ENCODE measurements at places on chromosomes 3 and 15.

DNA sequence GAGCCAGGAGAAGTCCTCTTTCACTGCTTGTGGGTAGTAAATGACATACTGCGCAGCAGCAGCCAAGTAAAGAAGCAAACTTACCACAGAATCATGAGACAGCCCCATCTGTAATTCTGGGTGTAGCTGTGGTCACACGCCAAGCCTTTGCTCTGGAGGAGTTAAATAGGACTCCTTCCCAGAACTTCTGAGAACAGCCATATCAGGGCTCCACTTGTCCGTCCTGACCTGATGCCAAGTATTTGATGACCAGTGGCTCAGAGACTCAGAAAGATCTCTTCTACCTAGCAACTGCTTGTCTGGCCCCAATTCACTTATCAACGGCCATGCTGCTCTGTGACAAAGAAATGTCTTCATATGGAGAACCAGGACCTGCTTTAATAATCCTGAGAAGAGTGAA, 20.6 kb upstream of the GOLIM4 start:
- peak; percentile 92 for DNase-seq

GRCh38 chr3:135218304-135218703, 423.2 kb downstream of the EPHB1 start:
- DNase-seq: no peak

DNA sequence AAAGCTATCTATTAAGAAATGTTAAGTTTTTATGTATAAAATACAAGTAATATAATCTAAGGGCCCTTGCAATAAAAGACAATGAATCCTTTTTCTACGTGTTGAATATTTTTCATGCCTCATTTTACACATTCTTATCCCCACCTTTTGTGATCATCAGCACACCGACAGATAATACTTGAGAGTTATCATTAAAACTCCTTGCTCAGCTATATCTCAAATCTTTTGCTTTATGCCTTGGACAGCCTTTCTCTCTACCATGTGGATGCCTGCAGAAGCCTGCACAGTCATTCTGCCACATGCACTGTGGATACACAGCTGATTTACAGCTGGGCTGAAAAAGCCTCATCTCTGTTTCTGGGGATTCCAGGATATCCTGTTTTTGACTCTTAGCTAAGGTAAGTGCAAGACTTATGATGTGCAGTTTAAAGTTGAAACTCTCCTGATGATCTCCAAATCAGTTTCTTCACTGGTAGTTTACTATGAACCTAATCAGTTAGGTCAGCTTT, 1565.1 kb downstream of the SI start:
- DNase-seq: no peak

GRCh38 chr3:23761440-23761896, 44.3 kb upstream of the UBE2E1 start:
- no peak for DNase-seq

DNA sequence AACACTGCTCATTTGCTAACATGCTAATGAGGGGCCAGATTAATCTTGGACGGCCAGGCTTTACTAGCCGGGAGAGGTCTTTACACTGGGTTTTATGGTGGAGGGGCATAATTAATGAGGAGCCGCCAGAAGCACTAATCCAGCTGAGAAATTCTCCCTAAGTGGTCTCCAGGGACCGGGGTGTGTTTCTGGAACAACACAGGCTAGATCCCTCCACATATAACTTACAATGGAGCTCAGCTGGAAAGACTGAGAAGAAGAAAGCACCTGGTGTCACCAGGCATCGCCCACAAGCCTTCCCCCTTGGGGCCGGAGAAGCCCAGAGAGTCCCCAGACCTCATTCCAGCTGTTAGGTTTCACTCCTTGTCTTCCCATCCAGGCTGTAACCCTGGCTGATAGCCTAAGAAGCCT, 127.5 kb downstream of the MEGF11 start:
- DNase-seq: no peak

DNA sequence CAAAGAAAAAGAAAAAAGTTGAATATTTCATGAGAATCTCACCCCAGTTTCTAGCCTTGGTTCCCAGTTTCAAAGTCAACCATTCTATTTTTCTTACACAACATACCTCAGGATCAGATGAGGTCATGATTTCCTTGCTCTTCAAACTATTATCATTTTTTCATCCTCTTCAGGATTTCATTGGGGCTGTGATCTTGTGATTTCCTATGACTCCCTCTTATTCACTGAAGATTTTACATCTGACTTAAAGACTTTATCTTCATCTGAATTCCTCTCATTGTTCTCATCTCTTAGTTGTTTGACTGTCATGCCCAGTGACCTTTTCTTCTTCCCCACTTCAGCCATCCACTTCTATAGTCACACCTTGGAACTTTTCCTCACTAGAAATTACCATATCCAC, 3.1 kb upstream of the C3orf33 start:
- no peak for DNase-seq

DNA sequence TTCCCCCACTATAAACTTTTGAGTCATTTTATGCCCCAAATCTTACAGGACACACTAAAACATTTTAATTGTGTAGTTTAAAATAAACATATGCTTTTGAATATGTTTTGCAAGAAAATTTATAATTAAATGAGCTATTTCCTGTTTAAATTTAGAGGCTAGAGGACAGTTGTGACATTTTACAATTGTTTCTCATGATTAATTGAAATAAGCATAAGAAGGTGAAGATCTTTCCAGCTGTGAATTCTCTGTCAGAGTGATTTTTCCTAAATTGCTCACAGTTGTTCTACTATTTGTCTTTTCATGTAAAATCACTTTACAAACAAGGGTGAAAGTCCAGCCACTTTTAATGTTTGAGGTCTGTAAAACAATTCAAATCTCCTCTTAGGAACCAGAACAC, 892.3 kb downstream of the CADM2 start:
- no peak for DNase-seq

GRCh38 chr3:20646425-20646824, 460.4 kb upstream of the SGO1 start:
- DNase-seq: no peak

DNA sequence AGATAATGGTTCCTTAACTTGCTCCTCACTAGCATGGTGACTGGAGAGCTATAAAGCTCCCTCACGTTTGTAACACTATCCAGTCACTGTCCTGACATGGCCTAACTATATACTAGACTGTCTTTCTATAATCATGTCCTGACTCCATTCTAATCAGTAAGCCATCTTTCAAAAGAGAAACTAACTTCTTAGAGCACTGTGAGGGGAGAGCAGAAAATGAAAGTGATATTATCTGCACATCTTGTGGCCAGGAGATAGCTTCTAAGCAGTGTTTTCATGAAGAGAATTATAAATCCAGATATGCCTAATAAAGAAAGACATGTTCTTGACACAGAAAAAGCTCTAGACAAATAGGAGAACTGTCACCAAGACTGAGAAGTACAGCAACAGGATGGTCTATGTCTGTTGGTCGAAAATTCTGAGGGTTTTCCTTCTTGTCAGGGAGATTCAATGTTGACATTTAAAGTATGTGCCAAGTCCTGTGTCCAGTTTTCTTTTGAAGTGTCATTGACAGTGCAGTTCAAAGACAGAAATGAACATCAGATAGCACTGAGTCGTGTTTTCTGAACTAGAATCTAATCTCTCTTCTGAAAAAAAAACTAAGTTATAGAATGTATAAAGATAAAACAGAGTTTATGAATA, 230.6 kb upstream of the PEX5L start:
- DNase-seq: no peak

- no peak for DNase-seq
Measured at GRCh38 chr15:27855137-27855536, 244.0 kb downstream of the OCA2 start.

- no peak for DNase-seq
Measured at GRCh38 chr3:144324076-144324475, 352.5 kb downstream of the DIPK2A start.

GRCh38 chr3:71214797-71215196, 368.7 kb downstream of the FOXP1 start:
- no peak for DNase-seq

GRCh38 chr15:60827492-60827891, 348.6 kb upstream of the ICE2 start:
- no peak for DNase-seq

- peak; percentile 45 for DNase-seq
Measured at GRCh38 chr3:134197681-134198261, 52.9 kb downstream of the RYK start.

- DNase-seq: no peak
Measured at GRCh38 chr3:195416795-195417194, 26.0 kb downstream of the ACAP2 start.

DNA sequence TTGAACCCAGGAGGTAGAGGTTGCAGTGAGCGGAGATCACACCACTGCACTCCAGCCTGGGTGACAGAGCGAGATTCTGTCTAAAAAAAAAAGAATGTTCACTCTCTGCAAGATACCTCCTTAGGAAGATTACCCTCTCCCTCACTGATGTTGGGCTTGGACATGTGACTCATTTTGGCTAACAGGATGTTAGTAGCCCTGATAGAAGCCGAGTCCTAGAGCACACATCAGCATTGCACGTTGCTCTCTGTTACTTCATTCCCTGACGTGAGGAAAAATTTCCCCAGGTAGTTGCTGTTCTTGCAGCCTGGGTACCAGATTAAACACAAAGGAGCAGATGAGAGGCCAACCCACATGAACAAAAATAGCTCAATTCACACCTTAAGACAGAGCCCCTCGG, 78.1 kb upstream of the PRICKLE2 start:
- no peak for DNase-seq

DNA sequence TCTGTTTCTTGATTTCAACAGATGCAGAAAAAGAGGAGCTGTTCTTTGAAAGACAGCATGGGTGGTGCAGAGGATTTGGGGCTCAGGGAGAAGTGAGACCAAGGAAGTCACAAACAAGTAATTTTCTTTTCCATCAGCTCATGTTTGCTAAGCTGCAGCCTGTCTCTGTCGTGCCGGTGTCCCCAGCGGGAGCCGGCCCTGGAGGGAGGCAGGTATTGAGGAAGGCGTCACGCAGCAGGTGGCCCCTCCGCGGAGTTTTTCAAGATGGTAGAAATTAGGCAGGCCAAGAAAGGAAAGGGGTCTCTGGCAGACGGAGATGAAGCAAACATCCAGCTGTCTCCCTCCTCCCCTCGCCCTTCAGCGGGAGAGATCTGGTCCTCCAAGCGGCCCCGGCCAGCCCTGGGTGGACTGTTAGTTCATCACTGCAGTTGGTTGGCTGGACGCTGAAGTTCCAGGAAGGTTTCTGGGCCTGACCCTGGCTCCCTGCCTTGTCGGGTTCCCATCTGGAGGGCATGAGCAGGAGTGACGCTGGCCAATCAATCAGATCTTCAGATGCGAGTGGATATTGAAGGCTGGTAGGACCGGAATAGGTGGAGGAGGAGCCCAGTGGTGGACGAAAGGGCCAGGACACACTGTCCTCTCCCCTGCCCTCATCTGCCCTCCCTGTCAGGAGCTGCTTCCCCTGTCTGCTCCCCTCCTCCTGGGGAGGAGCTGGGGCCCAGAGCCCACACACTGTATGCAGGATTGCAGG, 27.7 kb upstream of the MUC4 start:
- DNase-seq: no peak

DNA sequence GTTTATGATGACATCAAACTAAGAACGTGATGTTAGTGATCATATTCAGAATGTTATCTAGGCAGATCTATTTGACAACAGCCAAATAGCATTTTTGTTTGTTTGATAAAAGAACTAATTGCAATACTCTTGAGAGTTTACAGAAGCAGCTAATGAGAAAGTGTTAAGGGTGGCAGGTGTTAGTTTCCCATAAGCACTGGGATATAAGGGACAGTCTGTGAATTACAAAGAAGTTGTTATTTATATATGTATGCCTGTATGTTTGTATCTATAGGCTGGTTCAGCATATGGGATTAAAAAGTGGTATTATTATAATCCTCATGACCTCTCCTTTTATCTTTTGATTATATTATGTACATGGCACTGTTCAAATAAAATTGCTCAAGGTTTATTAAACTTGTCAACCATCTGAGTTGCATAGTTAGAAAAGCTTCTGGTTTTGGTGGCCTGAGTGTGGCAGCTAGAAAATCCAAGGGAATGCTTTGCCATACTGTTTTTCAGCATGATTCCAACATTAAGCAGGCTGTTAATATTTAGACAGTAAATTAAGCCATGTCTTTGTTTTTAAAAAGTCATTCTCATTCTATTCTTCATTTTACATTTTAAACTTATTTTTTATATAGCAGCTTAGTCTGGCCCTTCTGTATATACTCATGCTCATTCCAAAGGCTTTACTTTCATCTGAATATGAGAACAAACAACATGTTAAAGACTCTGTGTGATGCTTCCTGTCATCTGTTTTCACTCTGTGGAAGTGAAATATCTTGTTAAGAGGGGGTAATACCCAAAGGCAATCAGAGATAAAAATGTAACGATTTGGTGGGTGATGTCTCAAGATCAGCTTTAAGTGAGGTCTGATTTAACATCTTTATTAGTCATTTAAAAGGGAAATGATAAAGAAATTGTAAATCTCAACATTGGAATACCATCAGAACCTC, 13.1 kb downstream of the ROBO2 start:
- no peak for DNase-seq

DNA sequence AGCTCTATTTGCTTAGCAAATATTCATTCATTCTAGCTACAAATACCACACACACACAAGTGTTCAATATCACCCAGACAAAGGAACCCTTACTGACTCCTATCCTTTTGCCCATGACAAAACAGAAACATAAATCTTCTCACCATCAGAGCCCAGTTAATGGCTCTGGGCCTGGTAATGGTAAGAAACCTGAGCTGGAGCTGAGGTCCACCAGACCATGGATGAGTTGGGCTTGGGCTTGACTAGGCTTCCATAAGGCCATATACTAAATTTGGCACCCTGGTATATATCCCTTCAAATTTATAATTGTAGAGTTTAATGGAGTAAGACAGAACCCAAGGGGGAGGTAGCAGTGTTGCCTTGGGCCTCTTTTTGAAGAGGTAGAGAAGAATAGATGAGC, 29.4 kb downstream of the GPR176 start:
- no peak for DNase-seq

DNA sequence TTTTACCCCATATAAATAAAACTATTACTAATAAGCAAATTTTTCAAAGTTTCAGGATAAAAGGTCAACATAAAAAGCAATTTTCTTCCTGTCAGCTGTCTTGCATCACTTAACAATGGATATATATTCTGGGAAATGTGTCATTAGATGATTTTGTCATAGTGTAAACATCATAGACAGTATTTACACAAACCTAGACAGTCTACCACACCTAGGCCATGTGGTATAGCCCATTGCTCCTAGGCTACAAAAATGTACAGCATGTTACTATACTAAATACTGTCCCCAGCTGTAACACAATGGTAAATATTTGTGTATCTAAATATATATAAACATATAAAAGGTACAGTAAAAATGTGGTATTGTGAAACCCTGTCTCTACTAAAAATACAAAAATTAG, 156.7 kb downstream of the ANO10 start:
- no peak for DNase-seq

- no peak for DNase-seq
Measured at GRCh38 chr15:50880206-50880605, 28.3 kb upstream of the AP4E1 start.

GRCh38 chr15:70012895-70013294, 84.8 kb downstream of the TLE3 start:
- no peak for DNase-seq

Measured in stromal cell of bone marrow (primary cell).